ENCODE measurements at places on chromosomes 7 and 10.
A peak's percentile ranks its signal among the peaks of the same experiment; 100 is the strongest.

GRCh38 chr7:28102797-28103196 lies 77.8 kb downstream of the JAZF1 start:
- no peak for DNase-seq

GRCh38 chr7:79548727-79549126 lies 95.3 kb upstream of the MAGI2 start:
- DNase-seq, result no peak

- DNase-seq, result peak; percentile 78
Observed at GRCh38 chr10:17673471-17674061, 29.6 kb downstream of the STAM start.

GRCh38 chr7:46626261-46626660 lies 705.2 kb upstream of the IGFBP3 start:
- no peak for DNase-seq

- no peak for DNase-seq
Observed at GRCh38 chr10:43055217-43055616, 21.7 kb upstream of the RET start.

DNA sequence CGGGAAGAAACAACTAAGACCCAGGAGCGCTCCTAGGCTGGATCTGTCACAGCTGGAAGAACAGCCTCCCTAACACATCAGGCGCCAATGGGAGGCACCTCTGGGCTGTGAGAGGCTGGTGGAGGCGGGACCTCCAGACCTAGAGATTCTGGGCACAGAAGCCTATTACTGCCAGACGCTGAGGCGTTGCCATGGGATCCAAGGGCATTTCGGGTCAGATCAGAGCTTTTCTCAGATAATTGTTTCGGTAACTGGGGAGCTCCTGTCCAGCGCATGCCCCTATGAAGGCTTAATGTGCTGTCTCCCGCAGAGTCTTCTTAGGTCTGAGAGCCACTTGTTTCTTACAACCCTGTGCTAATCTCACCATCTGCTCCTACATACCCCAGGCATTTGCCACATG lies 339.2 kb downstream of the ZNF716 start:
- DNase-seq, result no peak

GRCh38 chr7:36131026-36131425 lies 22.0 kb upstream of the EEPD1 start:
- no peak for DNase-seq

GRCh38 chr10:72016608-72017300 lies 52.6 kb downstream of the CHST3 start:
- no peak for DNase-seq

DNA sequence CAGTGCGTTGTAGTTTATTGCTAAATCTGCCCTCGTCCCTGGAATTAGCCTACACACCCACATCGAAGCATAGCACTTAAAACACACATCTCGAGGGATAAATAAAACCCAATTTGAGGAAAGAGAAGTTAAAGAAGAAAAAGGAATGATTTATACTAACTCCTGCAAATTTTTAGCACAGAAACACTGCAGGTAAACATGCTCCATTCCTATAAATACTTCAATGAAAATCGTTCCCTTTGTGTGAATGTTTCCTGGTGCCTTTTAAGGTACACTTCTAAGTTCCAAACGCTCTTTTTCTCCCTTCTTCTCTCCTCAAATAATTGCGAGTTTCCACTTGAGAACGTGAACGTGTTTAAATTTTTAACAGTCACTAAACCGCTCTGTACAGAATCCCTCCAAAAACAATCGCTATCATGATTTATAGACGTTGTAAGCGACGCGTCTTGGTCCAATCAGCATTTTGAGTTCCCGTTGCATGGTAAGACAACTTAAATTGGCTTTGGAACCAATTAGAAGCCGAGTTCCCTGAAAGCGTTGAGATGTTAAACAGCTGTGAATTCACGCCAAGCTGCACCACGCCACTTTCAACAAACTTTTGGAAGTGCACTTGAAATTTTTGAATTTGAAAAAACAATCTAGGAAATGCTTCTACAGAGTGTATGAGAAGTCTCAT lies 12.5 kb upstream of the EBLN1 start:
- no peak for DNase-seq

DNA sequence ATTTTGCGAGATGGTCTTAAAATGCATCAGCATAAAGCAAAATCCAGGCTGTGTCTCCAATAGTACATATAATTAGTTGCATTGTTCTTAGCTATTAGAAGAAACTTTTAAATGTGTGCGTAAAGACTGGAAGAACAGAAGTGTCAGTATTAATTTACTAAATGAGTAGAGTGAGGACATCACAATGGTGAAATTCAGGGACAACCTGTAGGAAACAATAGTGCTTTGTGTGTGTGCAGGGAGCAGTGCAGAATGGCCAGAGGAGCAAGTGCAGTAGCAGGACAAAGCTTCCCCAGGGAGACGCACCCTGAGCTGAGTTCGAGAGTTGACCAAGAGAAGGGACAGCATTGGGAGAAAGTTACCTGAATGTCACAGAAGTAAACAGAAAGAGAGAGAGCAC lies 13.7 kb downstream of the ITGB8 start:
- DNase-seq, result no peak

DNA sequence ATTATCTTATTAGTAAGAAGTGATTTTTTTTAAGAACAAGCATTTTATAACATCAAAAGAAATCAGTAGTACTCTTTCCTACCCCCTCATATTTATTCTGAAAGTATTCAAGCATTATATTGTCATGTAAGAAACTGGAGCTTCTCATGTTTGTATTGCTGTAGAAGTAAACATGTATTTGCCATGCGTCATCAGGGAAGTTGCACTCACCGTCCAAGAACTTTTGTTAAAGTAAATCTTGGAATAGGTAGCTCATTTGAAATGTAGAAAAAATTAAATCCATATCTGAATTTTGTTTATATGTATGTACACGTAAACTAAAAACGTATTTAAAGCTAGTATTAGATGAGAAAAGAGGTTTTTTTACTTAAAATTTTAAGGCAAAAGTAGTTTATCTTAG lies 96.8 kb downstream of the PTEN start:
- DNase-seq, result no peak

GRCh38 chr7:142790056-142790455 lies 19.3 kb downstream of the PRSS2 start:
- no peak for DNase-seq

- no peak for DNase-seq
Observed at GRCh38 chr10:93941606-93942005, 47.8 kb downstream of the SLC35G1 start.
